Hematopoietic multipotent progenitor cell treated with erythropoietin and hydrocortisone succinate and interleukin-3 and kit ligand, for 8 days (in vitro differentiated cells): ENCODE measurements at places on chromosomes 5 and 9.

DNA sequence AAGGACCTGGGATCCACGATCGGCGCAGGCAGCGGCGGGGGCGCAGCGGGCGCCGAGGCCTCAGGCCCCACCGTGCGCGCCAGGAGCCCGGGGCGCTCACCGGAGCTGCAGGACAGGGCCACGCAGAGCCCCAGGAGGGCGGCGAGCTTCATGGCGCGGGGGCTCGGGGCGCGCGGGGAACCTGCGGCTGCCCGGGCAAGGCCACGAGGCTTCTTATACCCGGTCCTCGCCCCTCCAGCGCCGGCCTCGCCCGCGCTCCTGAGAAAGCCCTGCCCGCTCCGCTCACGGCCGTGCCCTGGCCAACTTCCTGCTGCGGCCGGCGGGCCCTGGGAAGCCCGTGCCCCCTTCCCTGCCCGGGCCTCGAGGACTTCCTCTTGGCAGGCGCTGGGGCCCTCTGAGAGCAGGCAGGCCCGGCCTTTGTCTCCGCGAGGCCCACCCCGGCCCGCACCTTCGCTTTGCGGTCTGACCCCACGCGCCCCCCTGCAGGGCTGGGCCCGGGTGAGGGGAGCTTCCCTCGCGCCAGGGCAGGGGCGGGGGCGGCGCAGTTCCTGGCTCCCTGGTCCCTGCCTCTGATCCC, at the start of gene SCGB3A1:
Gene SCGB3A1, minus strand, starts transcription at position 189 of the 577 bp plus-strand sequence. Its CDS starts 37 bp downstream, at position 152.
- DNase-seq = no peak

- DNase-seq = no peak
Measured at GRCh38 chr5:14929293-14930065, 57.9 kb upstream of the ANKH start.

GRCh38 chr5:96657068-96657467, 5.1 kb upstream of the CAST start:
- peak; percentile 78 for DNase-seq

- DNase-seq = no peak
Measured at GRCh38 chr5:67496051-67496450, 299.5 kb upstream of the CD180 start.

GRCh38 chr9:117546894-117547678, 132.2 kb upstream of the ASTN2 start:
- DNase-seq = no peak

DNA sequence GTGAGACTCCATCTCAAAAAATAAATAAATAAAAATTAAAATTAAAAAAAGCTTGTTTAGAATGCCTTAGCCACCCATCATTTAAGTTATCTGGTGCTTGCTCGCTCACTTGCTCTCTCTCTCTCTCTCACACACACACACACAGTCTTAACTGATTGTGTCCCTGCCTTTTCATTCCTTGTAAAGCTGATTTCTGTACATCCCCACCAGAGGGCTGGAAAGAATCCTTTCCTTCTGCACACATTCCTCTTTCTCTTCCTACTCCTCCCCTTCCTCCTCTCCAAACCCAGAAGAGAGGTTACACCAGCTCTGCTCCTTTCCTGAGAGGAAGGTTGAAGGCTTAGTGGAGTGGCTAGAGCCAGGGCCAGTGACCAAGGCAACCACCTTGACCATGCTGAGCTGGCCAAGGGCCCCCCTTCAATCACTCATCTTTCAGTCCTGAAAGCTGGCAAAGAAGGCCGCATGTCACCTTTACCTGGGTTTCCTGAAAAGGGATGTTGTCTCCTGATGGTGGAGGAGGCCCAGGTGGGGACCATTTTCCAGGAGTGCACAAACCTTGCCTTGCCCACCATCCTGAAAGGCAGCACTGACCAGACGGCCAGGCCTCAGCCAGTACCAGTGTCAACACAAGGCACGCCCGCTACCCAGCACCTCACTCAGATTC, 25.6 kb downstream of the STK10 start:
- DNase-seq = peak; percentile 32

GRCh38 chr5:154753792-154754191, 1.4 kb upstream of the LARP1 start:
- DNase-seq = peak; percentile 26

DNA sequence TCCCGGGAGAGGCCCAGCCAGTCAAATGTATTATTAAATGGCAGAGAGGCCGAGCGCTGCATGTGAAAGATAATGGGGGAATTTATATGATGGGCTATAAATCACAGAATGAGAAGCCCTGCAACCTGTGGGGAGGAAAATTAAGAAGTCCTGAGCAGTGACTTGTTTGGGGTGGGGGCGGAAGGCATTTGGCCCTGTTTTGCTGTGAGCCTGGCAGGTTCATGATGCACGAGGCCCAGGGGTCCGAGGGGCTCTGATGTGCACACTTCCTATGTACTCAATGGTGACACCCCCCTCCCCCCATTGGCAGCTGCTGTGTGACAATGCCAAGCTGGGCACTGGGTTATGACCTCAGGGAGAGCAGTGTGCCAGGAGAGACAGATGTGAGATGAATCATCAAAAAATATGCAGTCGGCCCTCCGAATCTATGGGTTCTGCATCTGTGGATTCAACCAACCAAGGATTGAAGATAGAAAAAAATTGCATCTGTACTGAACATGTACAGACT, 13.7 kb upstream of the DAB2IP start:
- no peak for DNase-seq

- no peak for DNase-seq
Measured at GRCh38 chr5:136030956-136031611, 2.3 kb downstream of the TGFBI start.

DNA sequence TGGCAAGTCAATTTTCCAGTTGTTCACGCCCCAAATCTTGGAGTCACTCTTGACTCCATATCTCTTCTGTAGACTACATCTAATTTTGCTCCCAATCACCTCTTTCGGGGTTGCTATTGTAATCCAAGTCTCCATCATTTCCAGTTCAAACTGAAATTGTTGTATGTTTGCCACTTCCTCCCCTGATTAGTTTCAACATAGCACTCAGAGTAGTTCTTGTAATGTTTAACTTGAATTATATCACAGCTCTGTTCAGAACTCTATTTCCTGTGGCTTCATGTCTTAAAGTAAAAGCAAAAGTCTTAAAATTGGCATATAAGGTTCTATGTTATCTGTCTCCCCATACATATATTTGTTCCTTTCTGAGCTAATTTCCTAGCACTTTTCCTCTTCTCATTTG, 348.5 kb upstream of the RIOK2 start:
- no peak for DNase-seq

DNA sequence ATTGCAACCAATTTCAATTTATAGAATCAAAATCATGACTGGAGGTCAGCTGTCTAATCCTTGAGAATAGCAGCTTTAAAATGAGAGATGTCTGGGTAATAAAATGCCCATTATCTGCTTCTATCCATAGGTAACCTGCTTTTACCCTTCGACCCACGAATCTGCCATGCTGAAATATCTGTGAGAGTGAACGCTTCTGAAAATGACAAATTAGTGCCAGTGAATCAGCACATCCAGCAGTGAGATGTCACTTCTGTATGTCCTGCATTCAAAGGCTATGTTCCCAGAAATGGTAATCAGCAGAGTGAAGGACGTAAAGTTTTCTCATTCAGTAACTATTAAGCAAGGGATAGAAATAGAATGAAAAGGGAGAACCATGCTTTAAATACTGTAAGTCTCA, 532.4 kb upstream of the ITGA1 start:
- DNase-seq = no peak

GRCh38 chr5:36820900-36821299, 55.7 kb upstream of the NIPBL start:
- DNase-seq = peak; percentile 71

DNA sequence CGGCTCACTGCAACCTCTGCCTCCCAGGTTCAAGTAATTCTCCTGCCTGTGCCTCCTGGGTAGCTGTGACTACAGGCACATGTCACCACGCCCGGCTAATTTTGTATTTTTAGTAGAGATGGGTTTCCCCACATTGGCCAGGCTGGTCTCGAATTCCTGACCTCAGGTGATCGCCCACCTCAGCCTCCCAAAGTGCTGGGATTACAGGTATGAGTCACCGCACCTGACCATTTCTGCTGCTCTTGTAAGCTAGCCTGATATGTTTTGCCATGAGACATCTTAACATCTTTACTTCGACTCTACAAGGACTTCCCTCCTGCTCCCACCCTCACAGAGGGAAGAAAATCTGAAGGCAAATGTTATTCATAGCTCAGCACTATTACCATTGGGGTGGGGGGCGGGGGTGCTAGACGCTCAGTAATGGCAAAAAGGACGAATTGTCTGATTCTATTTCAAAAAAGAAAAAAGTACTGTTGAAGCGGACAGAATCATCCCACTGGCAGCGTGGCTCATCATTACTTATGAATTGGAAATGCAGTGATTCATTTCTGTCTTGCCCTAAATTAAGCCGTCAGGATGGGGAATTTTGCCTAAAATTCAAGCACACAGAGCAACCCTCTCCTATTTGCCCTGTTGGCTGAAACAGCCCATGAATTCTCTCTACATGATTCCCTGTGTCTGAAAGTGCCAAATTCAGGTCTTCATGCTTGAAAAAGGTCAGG, 46.4 kb upstream of the WWC1 start:
- DNase-seq = no peak

DNA sequence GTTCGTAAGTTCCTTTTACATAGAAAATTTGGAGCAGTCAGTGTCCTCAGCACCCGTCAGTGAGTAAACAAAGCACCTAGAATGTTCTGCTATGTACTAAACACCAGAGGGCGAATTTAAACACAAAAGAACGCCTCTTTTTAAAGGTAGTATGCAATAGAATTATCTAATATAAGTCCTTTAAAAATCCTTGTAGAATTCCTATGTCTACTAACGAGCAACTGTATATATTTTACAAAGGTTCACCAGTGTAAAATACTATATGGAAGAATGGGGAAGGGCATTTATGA, 499 bp upstream of the TMEM232 start:
- DNase-seq = peak; percentile 43

- no peak for DNase-seq
Measured at GRCh38 chr9:134343637-134344036, 17.4 kb downstream of the RXRA start.

DNA sequence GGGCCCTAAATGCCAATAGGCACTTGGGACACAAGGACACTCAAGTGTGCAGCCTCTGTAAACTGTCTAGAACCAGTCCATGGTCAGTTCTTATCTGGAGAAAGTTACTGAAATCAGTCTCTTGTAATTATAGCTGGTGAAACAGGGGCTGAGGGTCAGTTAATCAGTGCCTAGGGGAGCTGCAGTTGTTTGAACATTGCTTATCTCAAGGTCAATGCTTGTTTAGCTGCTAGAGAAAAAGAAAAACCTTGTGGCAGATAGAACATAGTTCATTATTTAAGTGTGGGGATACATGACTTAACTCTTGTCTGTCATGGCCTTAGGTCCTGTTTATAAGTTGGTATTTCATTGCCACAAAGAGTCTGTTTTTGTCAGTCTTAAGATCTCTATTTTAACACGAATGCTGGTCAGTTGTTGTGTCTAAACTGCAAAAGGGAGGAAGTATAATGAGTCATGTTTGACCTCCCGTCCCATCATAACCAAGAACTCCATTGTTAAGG, 108.0 kb downstream of the STARD4 start:
- no peak for DNase-seq

- DNase-seq = peak; percentile 23
Measured at GRCh38 chr5:180499684-180500083, 5.5 kb downstream of the CNOT6 start.

GRCh38 chr5:932151-932627, 39.5 kb downstream of the TRIP13 start:
- DNase-seq = no peak

GRCh38 chr5:172837640-172838039, 3.6 kb downstream of the ERGIC1 start:
- peak; percentile 87 for DNase-seq

DNA sequence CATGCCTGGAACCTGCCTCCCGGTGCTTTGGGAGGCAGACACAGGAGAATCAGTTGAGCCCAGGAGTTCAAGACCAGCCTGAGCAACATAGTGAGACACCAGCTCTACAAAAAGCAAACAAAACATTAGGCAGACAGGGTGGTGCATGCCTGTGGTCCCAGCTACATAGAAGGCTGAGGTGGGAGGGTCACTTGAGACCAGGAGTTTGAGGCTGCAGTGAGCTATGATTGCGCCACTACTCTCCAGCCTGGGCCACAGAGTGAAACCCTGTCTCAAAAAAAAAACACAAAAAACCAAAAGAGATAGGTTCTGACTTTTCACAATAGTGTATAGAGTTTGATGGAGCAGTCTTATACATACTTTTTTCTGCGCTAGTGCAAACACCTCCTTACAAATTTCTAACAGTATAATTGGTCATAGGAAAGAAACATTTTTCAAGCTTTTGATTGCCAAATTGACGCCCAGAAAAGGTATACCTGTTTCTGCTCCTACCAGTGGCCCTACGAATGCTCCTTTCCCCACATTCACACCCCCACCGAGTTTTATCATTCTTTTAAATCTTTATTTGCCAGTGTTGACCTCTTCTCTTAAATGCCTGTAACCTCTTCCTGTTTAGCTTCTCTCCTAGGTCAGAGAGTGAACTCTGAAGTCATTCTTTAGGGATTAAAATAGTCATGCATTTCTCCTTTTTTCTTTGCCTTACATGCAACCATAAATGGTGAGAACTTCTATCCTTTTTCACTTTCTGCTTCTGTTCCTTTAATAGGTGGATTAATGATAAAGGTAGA, 7.5 kb downstream of the DOCK8 start:
- DNase-seq = no peak

DNA sequence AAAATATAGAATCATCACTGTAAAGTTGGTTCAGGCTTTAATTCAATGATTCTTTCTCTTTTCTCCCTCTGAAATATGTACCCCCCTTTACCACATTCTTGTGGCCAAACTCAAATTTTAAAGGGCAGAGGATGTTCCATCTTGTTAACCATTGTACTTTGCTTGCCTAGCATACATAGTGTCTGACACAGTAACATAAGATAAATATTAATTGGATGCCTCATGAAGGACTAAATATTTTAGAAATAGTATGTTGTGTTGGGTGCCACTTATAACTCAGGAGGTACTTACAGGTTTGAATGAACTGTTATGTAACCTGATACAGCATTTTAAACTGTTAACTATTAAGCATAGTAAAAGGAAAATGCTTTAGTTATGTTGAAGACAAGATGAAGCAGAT, 71.5 kb downstream of the NIPBL start:
- DNase-seq = no peak

GRCh38 chr5:38996123-38996522, 78.1 kb downstream of the RICTOR start:
- DNase-seq = no peak

- DNase-seq = no peak
Measured at GRCh38 chr9:120913647-120914264, 12.8 kb downstream of the TRAF1 start.
